ENCODE measurements at places on chromosomes 2 and 18.

DNA sequence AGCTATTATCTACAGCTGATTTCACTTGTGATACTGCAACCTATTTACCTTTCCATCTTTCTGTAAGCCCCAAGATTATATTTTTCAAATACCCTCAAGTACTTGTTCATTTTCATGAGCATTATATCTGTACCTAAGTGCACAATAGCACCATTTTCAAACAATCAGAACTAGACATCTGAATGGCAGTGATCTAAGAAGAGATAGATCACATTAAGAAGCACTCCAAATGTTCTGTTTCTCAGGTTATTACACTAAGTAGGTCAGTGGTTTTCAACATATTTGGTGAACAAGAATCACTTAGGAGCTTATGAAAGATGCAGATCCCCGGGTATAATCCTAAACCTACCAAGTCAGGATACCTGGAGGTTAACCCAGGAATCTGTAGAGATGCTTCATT lies 872.7 kb downstream of the DCDC2C start:
- no peak for DNase-seq

- no peak for DNase-seq
These were observed at the start of gene GYPC for GRCh38 chr2:126655500-126656430. Gene GYPC, plus strand, starts transcription at chr2:126656158. Its CDS starts 106 bp downstream, at chr2:126656264.

- DNase-seq = no peak
These were observed 21.5 kb upstream of the GNAL start for GRCh38 chr18:11667578-11667977.

DNA sequence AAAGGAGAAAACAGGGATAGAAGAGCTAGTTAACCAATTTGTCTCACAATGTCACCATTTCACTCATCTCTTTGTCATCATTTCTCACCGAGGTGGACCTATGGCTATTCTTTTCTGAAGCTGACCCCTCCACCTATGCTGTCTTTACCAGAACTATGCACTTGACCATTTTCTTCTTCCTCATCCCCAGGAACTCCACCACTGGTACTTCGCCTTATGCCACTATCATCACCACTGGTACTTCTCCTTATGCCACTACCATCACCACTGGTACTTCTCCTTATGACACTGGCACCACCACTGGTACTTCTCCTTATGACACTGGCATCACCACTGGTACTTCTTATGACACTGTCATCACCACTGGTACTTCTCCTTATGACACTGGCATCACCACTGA lies 745.8 kb upstream of the CHAC2 start:
- no peak for DNase-seq

Data from NCI-H510A treated with DMSO at 0.1 percent for 48 hours (cell line).